ENCODE measurements at places on chromosomes 6 and 20.

GRCh38 chr6:134199848-134200606 lies 117.9 kb downstream of the SGK1 start:
- DNase-seq = no peak

DNA sequence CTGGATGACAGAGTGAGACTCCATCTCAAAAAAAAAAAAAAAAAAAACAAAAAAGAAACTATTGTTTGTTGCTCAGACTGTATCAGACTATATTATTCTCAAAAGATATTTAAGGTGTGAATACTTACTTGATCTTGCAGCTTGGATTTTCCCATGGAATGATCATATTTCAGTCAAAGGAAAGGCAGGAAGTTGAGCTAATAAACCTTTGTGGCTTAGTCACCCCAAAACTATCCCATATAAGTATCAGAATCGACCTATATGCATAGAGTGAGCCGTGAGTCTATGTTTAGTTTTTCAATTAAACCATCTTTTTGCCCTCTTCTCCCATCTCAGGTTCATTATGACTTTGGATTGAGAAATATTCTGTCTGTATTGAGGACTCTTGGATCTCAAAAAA lies 152.6 kb downstream of the DNAH8 start:
- DNase-seq = no peak

GRCh38 chr6:1382883-1383728 lies 6.3 kb upstream of the FOXF2 start:
- no peak for DNase-seq

- DNase-seq = no peak
These were observed 89.4 kb downstream of the TRDN start for GRCh38 chr6:123547216-123547978.

- DNase-seq = no peak
These were observed 1.5 kb downstream of the HLA-DOA start for GRCh38 chr6:33007831-33008400.

DNA sequence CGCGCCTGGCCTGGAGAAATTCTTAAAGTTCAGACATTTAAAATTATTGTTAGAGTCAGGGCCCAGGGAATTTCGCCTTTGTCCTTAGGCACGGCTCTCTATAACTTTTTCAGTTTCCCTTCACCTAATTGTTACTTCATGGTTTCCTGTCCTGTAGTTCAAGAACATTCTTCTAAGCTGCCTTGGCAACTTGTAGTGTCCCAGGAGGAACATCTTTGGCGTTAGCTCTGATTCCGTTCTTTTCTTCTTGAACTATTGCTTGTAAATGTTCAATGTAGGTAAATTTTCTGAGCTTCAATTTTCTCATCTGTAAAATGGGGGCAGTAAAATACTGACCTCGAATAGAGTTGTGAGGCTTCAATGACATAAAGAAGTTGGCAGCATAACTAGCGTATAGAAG lies 41.8 kb downstream of the TIAM2 start:
- no peak for DNase-seq

DNA sequence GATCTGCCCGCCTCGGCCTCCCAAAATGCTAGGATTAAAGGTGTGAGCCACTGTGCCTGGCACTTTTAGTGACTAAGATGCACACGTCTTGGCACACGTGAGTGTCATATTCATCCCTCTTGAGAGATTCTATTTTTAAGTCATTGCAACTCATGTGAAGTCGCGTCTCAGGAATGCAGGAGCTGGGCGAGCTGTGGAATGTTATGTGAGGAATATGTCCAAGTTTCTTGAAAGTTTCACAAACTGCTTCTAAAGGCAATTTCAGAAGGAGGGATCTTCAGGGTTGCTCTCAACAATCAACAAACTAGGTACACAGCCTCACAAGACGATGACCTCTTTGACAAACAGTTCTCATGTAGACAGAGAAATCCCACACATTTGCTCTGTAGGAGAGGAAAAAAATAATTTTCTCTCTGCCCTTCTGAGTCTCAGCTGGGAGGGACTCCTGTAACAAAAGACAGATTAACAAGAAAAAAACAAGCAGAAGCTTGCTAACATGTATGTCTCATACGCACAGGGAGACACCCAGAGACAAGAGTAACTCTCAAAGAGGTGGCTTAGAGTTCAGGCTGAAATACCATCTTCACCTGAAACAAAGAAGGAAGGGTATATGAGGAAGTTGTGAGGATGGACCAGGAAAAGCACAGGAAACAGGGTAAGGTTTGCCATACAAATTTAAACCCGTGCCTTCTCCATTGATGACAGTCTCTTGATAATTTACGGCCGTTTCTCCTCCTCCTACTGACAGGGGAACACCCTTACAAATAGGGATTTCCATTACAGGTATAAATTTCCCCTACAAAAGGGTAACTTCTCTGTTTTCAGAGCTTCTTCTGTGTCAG lies 45.3 kb upstream of the FAM50B start:
- no peak for DNase-seq

DNA sequence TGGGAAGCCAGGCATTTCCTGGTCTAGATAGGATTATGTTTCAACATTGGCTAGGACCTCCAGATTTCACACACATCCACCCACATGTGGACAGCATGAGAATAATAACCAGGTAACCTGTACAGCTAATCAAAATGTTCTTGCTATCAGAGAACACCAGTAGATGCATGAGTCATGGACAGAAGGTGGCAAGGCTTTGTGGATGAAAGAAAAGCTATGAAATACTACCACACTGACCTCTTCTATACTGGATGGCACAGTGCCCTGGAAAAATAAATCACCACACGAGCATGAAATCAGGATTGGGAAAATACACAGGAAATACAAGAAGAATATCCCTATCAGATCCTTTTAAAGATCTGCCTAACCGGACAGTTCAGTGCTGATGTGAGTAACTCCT lies 113.0 kb downstream of the GMDS start:
- DNase-seq = no peak

- DNase-seq = peak; percentile 5
These were observed 18.2 kb downstream of the GPX5 start for GRCh38 chr6:28543651-28544610.

DNA sequence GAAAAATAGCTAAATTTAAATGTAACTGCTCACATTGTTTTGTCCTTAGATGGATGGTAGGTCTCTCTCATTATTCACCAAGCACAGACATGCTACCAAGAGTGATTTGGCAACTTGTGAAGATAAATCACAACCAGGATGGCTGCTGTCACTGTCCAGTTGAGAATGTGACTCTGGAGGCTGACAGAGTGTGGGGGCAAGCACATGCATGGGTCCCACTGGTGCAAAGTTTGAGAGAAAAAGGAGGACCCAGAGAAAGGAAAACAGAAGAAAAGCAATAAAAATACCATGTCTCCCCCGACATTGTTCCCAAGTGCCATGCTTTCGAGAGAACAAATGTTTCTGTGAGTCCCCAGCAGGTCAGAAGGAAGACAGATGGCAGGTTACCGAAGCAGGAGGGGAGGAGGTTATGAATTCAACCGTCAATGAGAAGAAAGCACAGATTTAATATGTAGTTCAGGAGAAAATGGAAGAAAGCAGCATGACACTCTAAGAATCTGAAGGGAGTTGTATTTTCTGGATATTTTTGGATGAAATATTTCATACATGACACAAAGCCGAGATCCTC lies 73.0 kb upstream of the TSHZ2 start:
- no peak for DNase-seq

DNA sequence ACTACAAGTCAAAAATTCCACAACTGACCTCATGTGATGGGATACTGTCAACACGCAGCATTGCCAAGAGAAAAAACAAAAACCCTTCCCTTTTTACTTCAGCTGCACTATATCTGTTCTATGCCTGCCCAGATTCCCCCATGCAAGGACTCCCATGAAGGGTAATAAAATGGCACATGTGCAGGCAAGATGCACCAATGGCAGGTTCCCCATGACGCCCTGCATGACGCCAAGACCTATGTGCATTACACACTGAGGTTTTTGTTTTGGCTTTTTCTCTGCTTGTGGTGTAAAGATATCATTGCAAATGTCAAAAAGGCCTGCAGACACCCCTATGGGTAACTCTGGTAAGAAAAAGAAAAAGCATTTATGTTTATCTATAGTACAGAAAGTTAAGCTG lies 403.4 kb downstream of the HDGFL1 start:
- no peak for DNase-seq

DNA sequence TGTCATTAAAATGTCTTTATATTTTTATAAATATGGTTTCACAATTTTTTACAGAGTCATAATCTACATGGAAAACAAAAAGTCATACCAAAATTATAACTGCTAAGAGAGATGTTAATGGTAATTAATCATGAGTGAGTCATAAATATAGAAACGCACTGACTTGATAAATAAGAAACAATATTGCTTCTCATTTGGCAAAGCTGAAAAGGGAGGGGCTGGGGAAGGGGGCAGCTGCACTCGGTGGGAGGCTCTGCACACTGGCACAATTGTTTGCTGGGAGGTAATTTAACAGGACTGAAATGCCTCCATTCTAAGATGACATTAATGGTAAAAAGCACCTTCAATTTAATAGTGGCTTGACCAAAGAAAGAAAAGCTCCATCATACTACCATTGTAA lies 133.3 kb upstream of the AGPAT4 start:
- DNase-seq = no peak
